ENCODE measurements at places on chromosomes 1 and 21.
A peak's percentile ranks its signal among the peaks of the same experiment; 100 is the strongest.

DNA sequence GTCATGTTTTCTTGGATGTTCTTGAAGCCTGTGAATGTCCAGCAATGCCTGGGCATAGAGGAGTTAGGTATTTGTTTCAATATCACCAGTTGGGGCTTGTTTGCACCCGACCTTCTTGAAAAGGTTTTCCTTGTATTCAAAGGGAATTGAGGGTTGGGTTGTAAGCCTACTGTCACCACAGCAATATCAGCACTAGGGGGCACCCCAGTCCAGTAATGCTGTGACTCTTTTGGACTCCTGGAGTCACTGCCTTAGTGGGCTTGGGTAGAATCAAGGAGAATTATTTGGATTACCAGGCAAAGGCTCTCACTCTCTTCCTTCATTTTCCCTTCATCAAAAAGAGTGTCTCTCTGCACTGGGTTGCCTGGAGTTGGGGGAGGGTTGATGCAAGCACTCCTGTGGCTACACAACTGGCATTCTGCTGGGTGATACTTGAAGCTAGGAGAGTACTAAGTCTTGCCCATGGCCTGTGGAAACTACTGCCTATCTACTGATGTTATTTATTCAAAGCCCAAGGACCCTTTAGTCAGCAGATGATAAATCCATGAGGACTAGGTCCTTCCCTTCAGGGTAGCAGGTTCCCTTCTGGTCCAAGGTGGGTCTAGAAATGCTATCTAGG is 34.5 kb downstream of the OR10R2 start:
- DNase-seq: no peak

DNA sequence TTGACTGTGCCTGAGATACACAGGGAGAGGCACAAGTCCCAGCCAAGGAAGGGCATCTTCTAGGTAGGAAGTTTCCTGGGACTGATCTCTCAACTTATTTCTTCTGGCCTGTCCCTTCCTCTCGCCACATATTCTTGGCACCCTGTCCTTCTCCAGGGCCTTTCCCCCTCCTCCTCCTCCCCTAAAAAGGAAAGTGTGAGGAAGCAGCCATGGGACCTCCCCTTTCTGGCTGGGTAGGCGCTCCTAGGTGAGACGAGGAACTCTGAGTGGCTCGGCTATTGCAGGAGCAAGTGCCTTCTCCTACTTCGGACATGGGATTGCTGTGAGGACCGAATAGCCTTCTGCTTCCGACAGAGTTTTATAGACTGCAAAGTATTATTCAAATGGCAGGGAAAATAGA is 15.5 kb upstream of the MTARC2 start:
- no peak for DNase-seq

- no peak for DNase-seq
Measured at GRCh38 chr1:180184041-180184440, 29.4 kb downstream of the QSOX1 start.

GRCh38 chr1:151980287-151981177 is 13.1 kb downstream of the S100A10 start:
- no peak for DNase-seq

GRCh38 chr1:64766429-64766828 is 21.6 kb downstream of the RAVER2 start:
- DNase-seq: no peak

GRCh38 chr21:37513383-37513782 is 146.8 kb downstream of the DYRK1A start:
- DNase-seq: no peak

DNA sequence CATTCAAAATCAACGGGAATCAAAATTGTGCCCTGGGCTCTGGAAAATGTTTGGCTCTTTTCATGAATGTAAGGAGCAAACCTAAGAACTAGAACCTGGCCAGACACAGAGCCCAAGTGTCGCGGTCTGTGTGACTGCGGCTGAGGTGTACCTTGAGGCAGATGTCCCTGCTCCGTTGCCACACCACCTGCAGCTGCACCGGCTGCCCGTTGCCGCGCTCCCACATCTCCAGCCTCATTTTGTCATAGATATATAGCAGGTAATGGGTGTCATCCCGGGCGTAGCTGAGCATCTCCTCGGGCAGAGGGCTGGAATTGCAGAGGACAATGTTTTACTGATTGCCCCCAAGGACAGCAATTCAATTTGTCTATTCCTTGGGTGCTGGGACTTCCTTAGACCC is 18.7 kb downstream of the EXOSC10 start:
- no peak for DNase-seq

DNA sequence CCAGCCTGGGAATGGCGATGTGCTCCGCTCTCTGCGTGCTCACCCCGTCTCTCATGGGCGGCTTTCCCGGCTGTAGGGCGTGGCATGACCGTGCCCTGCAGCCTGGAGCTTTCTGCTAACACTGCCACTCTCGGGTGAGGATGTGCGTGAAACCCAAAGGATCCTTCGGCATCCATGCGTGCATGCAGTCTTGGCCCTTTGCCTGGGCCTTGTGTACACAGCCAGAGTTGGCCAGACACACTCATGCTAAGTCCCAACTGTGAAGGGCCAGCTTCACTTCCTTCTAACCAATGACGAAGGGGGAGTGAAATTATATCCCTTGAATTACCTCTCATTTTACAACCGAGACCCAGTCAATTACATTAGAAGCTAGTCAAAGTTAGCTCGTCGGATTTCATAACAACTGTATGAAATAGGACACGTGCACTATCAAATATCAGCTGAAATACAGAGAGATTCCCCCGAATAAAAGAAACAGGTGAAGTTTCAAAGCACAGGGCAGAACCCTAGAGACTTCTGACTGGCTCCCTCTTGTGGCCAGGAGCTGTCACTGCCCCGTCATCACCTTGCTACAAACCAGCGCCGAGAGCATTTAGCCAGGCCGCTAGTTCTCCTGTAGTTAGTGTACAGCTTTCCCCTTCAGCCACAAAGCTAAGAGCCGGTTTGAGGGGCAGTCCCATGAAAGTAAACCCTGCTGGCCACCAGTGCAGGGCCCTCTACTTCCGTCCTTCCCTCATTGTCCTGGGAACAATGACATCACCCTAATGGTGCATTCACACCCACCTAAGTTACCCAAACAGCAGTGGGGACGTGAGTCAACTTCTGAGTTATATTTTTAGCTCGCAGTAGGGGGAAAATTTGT is 63.4 kb upstream of the COA6 start:
- peak; percentile 3 for DNase-seq

DNA sequence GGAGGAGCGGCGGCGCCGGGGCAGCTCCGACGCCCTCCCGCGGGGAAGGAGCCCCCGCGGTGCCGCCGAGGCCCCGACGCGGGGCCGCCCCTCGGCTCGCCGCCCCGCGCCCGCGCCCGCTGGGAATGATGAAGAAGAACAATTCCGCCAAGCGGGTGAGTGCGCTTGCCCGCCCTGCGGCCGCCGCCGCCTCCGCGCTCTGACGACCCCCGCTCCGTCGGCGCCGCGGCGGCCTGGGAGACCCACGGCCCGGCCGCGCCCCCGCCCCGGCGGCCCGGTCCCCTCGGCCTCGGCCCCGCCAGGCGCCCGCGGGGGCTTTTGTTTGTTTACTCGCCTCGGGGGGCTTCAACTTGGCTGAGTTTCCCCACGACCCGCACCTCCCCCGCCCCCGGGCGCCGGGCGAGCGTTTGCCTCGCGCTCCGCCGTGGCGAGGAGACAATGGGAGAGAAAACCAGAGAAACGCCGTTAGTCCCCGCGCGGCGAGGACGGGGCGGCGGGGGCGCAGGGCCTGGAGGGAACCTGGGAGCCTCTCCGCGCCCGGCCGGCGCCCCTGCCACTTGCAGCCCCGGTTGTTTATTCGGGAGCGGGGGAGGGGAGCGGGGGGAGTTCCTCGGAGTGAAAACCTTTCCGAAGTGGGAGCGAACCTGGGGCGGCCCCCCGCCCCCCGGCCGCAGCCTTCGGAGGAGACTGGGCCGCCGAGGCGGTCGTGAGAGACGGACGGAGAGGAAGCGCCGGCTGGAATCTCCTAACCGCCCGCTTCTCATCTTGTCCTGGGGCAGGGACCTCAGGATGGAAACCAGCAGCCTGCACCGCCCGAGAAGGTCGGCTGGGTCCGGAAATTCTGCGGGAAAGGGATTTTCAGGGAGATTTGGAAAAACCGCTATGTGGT is 661 bp downstream of the PLEKHO1 start:
- peak; percentile 3 for DNase-seq

GRCh38 chr1:29772584-29773100 is 536.3 kb downstream of the PTPRU start:
- no peak for DNase-seq

DNA sequence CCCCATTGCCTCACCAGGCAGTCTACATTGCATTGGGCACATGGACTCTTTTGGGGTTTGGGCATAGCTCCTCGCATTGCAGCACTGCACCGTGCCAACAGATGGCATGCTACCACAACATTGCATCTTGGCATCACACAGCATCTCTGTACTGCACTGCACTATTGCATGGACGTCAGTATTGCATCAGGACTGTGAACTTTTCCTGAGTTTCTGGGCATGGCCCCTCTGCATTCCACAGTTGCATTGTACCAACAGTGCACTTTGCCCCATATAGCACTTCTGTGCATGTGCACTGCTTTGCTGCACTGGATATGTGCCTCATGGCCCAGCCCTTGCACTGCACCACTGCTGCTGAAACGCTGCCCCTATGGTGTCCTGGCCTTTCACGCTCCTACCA is 9.6 kb downstream of the PTPRU start:
- DNase-seq: no peak

DNA sequence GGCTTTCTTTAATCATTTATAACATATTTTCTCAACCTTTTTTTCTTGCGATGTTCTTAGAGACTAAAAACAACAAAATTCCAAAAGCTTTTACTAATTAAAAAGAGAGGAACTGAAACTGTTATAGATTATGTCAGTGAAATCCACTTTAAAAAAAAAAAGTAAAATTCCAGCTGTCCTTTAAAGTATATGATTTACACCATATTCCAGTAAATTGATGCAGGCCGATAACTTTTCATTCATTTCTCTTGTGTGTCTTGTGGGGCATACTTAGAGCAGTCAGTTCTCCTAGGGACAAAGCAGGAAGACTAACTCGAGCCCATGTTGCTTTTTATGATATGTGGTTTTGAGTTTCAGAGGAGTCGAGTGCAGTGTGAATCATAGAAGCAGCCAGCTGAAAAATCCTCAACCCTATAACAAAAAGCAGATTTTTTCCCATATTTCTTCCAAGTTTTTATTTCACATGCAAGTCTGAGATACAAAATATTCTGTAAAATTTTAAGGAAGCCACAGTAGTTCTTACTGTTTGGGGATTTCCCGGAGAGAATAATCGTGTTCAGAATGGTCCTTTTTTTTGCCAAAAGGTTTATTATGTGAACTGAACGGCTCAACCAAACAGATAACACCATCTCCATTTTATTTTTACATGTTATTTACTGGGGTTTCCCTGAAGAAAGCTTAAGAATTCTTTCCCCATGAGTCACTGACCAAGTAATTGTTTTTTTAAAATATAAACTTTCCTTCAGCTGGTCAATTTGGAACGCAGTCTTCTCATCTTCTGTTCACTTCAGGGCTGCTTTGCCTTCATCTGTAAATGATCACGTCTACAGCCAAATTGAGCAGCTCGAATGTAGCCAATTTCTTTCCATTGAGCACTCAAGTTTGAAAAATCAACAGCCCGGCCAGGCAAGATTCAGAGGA is 77.0 kb upstream of the C1orf105 start:
- DNase-seq: no peak

- peak; percentile 18 for DNase-seq
Measured at GRCh38 chr1:53949023-53949990, 3.2 kb downstream of the LRRC42 start.

DNA sequence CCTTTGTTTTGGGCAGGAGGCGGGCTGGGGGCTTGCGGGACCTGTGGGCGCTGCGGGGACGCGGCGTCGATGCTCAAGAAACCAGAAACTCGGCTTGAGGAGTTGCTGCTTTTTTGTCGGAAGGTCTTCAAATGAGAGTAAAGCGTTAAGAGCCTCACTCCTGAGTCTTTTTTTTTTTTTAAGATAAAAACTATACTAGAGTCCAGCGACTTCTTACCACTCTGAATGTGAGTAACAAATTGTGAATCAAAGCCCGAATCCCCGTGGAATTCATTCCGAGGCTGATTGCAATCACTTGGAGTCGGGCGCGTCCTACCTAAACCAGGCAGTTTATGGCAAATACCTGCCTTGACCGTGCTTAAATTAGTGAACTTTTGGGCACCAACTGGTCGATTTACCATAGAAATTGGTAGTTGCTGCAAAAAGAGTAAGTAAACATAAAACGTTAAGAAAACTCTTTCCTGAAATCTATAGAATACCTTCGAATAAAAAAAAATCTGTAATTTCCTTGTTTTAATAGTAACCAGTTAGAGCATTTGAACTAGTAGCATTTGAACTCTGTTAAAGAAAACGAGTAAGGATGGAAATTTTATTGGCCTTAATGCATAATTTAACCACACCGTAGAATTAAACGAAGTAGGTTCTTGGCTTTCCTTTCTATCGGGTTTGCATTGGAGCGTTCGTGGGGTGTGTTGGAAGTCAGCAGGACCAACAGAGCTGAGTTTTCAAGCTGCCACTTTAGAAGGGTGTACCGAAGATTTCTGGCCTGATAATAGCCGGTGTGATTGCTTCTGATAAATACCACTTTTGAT is 769 bp downstream of the GPSM2 start:
- no peak for DNase-seq

DNA sequence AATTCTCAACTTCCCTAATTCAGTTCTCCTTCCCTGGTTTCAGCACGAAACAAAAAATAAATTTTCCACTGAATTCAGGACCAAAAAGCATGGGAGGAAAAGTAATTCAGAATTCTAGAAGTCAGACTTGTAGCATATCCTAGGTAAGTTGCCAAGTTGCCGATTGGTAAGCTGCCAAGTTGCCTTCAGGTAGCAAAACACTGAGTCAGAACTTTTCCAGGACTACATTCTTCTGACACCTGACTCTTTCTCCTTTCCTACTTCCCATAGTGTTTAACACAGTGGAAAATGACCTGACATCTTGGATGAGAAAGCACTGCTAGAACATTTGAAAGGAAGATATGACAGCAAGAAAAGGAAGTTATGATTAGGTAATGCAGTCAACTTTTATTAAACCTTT is 322.8 kb downstream of the SPATA17 start:
- DNase-seq: no peak

DNA sequence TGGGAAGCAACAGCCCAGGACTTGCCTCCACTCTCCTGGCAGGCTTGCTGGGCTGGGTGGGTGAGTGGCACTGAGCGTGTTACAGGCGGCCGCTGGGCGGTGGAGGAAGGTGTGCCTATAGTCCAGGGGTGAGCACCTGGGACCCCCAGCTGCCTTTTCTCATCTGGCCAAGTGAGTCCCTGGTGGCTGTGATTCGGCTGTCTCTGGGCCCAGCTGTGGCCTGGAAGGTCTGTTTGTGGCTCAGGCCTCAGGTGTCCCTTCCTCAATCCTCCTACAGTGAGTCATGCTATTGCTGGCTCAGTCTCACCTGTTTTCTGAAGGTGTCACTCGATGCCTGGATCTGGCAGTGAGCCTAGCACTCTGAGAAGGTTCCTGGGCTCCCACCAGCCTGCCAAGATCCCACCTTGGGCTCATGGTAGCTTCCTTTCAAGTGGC is 564.2 kb downstream of the PTPRU start:
- DNase-seq: no peak

Measured in NCI-H1930 (cell line).